NCI-H187 treated with DMSO at 0.1 percent for 48 hours (cell line): ENCODE measurements at places on chromosomes 16 and 17.

DNA sequence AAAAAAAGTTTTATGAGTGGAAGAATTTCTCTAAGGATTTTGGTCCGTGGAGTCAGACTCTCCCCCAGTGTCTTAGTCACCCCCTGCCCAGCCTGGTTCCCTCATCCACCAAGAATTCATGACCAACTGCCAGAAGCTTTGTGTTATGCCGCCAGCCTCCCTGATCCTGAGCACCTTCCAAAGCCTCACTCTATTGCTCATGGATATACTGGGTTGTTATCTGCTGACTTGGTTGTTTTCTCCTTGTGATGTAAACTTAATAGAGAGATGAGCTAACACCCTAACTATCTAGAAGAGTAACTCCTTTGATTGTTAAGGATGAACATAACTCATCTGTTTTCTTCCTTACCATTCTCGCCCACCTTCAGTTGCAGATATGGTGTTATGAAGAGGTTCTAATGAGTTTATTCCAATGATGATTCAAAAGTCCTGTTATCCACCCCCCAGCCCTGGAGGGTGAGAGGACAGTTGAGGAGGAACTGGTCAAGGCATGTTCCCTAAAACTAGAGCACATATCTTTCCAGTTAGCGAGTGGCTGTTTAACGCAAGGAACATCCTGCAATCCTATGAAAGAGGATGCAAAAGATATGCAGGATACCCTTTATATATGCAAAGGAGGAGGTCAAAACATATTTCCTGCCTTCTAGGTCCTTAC lies 1.5 kb upstream of the PSMD3 start:
- DNase-seq = no peak

DNA sequence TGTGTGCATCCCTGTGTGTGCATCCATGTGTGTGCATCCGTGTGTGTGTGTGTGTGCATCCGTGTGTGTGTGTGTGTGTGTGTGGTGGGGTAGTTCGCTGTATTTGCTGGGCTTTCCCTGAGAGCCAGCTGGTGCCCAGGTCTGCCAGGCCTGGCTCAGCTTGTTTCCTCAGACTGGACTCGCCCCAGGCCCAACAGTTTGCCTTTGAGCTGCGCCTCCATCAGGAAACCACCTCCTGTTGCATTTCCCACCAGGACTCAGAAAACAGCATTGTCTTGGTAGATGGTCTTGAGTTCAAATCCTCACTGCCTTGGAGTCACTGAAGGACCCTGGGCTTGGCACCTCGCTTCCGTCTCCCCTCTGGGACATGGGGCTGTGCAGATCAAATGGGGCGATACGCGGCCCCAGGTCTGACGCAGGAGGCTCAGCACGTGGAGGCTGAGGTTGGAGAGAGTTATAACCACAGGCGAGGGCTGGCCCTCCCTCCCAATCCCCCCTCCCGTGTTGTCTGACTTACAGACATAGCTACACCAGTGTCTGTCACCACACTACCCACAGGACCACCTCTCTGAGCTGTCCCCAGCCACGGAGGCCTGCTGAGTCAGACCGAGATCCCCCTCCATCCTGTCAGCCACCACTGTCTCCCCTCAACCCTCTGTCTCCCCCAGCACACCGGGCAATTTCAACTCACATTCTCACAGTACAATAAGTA lies 4.7 kb downstream of the ITGAE start:
- no peak for DNase-seq

- DNase-seq = no peak
Observed at GRCh38 chr17:10574324-10574723, 24.9 kb upstream of the MYH2 start.

DNA sequence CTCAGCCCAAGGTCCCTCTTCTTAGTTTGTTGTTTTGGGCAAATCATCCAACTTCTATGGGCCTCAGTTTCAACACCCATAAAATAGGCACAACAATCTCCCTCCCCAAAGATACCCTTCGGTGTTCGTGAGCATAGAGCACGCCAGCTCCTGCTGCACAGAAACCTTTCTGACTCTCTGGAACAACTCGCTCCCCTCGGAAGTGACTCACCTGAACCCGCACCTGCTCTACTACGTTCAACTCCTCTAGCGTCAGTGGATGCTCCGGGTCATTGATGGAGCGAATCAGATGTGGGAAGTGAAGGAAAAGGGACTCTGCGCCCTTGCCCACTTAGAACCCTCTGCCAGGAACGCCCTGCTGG lies 445 bp downstream of the CIAO2B start:
- no peak for DNase-seq

DNA sequence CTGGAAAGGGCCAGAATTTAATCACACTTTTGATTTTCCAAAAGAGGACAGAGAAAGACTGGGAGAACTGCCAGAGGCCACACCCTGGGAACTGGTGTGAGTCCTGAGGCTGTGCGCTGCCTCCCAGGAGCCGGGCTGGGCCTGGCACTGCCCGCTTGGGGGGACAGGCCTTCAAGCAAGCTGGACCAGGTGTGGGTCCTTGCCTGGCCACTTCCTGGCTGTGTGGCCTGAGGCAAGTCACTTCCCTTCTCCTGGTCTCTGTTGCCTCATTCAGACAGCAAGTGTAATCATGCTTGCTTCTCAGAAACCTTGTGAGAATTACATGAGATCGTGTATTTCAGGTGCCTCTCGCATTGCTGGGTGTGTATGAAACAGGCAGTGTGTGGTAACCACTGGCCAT lies 143.0 kb downstream of the SNX29 start:
- DNase-seq = no peak

- DNase-seq = no peak
Observed at GRCh38 chr16:24524855-24525677, 14.3 kb upstream of the RBBP6 start.

DNA sequence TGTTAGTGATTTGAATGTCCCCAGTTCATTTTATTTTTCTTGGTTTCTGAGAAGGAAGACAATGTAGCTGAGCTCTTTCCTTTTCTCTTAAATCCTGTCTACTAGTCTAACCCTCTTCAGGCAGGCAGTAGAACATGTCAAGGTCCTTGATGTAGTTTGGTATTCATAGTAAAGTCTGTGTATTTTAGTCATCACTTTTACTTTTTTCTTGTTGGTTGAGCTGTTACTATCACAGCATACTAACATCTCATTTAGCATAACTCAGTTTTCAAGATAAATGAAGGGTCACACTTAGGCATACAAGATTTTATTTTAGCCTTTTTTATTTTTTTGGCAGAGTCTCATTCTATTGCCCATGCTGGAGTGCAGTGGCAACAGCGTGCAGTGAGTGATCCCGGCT lies 70.5 kb downstream of the KPNA2 start:
- no peak for DNase-seq

GRCh38 chr16:67881621-67882161 lies 3.0 kb upstream of the NRN1L start:
- no peak for DNase-seq

DNA sequence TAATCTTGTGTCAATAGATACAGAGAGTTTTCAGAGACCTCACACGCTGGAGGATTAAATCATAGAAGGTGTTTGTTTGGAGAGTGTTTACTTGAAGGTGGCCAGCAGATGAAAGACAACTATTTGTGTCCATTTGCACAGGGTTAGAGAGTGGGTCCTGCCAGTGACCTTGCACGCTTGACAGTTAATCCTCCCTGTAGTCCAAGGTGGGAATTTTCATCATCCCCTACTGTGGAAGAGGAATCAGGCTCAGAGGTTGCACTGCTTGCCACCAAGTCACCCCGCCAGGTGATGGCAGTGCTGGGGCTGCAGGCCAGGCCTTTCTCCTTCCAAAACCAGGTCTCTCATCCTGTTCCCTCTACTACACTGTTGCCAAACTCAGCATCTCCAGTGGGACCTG lies 12.3 kb downstream of the CDH1 start:
- no peak for DNase-seq
